ENCODE measurements at places on chromosomes 6 and 20.

- DNase-seq, result no peak
Observed at GRCh38 chr20:4740774-4741431, 19.2 kb downstream of the PRND start.

GRCh38 chr20:59515013-59515905 is 89.1 kb upstream of the PHACTR3 start:
- peak; percentile 4 for DNase-seq

DNA sequence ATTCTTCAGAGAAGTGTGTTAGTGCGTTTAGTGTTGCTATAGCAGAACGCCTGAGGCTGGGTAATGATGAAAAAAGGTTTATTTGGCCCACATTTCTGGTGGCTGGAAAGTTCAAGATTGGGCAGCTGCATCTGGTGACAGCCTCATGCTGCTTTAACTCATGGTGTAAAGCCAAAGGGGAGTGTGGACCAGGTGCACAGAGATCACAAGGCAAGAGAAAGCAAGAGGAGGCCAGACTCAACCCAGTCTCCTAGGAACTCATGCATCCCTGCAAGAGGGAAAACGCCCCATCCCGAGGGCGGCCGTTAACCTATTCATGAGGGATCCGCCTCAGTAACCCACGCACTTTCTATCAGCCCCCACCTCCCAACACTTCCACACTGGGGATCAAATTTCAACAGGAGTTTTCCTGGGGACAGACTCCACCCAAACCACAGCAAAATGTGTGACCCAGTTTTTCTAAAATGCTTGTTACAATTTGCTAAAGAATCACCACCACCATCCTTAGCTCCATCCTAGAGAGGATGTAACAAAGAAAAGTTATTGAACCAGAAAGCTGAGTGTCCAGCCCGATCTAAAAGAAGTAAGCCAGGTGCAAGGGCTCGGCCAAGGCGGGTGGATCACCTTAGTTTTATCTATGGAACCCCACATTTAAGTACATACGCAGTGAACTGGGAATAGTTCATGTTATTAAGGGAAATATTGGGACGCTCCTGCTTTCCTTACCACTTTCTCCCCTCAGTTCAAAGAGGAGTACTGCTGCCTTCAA is 164.8 kb downstream of the QKI start:
- DNase-seq, result no peak

GRCh38 chr6:104595311-104595820 is 264.4 kb downstream of the HACE1 start:
- no peak for DNase-seq

DNA sequence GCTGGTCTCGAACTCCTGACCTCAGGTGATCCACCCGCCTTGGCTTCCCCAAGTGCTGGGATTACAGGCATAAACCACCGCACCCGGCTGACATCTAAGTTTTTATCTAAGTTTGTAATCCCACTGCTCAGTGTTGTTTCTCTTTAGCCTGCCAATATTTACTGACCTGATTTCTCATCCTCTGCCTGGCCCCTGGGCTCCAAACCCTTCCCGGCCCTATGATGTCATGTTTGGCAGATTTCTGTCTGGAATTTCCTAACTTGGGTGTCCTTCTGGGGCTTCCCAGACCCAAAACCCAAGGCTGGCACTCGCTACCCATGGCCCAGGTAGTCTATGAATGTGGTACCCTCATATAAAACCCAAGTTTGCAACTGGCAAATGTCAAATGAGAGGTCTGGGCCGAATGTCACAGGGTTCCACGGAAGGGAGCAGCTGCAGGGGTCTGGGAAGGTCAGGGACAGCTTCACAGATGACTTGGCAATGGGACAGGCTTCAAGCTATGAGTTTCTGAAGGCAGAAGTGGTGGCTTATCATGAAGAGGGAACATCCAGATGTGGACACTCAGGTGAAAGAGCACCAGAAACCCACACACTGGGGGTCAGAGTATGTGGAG is 54.9 kb downstream of the TMEM170B start:
- DNase-seq, result no peak

DNA sequence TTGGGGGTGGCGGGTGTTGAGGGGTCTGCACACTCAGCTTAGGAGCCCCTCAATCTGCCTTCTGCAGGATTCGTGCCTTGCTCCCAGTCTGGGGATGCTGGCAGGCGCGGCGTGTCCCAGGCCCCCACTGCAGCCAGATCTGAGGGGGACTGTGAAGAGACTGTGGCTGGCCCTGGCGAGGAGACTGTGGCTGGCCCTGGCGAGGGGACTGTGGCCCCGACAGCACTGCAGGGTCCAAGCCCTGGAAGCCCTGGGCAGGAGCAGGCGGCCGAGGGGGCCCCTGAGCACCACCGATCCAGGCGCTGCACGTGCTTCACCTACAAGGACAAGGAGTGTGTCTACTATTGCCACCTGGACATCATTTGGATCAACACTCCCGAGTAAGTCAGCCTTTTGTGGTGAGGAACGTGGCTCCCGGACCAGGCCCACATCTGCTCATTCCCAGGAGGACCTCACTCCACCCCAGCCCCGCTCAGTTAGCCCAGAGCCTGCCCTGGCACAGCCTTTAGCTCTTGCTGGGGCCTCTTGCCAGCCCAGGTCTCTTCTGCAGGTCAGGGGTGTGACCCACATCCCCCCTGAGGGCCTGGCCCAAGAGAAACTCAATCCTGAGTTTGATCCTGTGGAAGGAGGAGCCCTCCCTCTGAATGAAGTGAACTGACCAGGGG is 1.1 kb downstream of the EDN3 start:
- no peak for DNase-seq

- no peak for DNase-seq
Observed at GRCh38 chr20:63940472-63941266, 15.5 kb downstream of the UCKL1 start.

Data from NCI-H1417 treated with DMSO at 0.1 percent for 48 hours (cell line).